ELF-1 (cell line): ENCODE measurements at places on chromosomes 11 and 22.

GRCh38 chr22:27571463-27572277, 229.9 kb downstream of the MN1 start:
- DNase-seq, result peak; percentile 17

DNA sequence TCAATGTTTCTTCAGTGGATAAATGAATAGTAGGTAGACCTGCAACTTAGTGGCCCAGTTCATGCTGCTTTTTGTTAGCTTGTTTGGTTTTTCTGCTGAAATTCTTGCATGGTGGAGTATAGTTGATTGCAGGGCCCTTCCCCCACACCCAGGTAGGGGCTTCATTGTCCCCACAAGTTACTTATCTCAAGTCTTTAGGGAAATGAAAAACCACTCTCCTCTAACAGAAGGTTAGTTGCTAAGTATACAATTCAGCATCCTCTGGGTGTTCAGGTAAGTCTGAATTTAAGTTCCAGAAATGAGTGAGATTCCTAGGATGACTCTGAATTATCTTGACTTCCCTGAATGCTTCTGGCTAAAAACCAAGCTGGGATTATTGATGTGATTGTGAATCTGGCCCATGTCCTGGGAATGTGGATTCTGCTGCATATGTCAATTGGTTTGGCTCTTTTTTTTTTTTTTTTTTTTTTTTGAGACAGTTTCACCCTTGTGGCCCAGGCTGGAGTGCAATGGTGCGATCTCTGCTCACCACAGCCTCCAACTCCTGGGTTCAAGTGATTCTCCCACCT, 40.3 kb downstream of the BCL2L13 start:
- no peak for DNase-seq

- no peak for DNase-seq
Observed at GRCh38 chr11:131418189-131418588, 47.8 kb downstream of the NTM start.

DNA sequence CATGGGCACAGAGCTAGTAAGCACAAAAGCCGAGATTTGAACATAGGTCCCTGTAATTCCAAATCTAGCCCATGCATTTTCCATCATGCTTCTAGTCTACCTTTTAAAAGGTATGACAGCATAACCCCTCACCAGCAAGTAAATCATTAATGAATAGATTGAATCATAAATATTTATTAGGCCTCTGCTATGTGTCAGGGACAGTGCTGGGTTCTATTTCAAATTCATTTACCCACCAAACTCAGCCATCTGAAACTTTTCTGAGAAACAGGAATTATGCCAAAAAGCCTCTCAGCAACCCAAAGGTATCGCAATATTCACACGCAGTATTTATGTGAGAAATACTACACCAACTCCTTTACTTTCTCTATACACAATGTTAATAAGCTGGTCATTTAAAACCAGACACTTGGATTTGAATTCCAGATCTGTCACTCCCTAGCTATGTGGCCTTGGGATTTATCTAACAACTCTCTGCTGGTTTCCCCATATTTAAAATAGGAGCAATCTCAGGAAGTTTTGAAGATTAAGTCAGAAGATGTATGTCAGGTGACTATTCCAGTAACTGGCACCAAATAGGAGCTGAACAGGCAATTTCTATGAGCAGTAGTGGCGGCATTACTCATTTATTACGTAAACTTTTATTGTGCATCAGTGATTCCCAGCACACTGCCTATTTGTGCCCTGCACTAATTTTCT, 191.4 kb downstream of the TENM4 start:
- no peak for DNase-seq

DNA sequence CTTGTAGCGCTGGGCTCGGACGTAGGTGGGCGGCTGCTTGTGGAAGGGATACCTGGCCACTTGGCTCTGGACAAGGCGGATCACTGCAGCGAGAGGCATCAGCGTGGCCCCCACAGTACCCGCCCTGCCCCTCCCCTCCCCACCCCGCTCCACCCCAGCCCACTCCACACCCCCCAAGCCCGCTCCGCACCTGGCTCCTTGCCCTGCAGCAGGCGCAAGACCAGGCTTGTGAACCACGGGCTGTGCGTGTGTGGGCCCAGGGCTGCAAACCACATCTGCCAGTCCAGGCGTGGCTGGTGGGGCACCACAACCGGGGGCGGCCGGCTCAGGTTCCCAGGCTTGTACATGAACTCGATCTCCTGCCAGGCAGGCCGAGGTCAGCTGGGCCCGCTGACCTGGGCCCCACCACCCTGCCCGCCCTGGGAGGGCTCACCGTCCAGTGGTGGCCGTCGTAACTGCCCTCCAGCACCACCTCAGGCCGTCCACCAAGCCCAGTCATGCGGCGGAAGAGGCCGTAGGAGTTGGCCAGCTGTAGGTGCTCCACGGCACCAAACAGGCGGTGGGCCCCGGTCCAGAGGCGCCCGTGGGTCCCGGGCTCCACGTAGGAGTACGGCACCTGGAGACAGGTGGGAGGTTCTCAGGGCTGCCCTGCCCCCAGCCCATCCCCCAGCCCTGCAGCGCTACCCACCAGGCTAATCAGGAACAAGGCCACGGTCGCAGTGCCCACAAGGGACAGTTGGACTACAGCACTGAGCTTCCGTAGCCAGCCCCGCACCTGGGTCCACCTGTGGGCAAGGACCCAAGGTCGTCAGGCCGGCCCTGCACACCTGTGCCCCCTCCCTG, 2.9 kb downstream of the LMF2 start:
- DNase-seq, result no peak

- no peak for DNase-seq
Observed at GRCh38 chr22:34067031-34067430, 146.8 kb upstream of the LARGE1 start.

DNA sequence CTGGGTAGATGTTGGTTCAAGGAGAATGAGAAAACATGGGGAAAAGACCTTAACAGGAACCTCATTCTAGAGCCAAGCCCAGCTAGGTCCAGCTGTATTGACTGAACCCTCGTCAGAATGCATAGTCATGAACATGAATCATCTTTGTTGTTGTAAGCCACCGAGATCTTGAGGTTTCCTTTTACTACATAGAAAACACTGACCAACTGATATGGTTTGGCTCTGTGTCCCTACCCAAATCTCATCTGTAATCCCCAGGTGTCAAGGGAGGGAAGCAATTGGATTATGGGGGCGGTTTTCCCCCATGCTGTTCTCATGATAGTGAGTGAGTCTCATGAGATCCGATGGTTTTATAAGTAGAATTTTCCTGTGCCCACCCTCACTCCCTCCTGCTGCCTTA, 19.4 kb upstream of the PHOX2A start:
- DNase-seq, result no peak

DNA sequence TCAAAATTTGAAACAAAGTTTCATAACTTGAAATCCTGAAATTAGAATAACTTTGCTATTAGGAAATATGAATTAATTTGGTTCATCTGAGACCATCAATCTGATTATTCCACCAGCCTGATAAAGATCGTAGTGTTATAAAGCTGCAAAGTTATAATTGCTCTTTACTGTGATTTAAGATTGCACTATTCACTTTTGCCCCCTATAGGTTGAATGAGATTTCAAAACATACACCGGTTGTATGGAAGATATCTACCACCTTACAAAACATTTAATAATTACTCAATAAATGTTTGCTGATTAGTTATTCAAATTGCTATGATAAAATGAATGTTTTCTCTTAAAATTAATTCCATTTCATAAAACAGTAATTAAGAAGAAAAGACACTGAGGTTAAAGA, 26.1 kb downstream of the APIP start:
- DNase-seq, result no peak

DNA sequence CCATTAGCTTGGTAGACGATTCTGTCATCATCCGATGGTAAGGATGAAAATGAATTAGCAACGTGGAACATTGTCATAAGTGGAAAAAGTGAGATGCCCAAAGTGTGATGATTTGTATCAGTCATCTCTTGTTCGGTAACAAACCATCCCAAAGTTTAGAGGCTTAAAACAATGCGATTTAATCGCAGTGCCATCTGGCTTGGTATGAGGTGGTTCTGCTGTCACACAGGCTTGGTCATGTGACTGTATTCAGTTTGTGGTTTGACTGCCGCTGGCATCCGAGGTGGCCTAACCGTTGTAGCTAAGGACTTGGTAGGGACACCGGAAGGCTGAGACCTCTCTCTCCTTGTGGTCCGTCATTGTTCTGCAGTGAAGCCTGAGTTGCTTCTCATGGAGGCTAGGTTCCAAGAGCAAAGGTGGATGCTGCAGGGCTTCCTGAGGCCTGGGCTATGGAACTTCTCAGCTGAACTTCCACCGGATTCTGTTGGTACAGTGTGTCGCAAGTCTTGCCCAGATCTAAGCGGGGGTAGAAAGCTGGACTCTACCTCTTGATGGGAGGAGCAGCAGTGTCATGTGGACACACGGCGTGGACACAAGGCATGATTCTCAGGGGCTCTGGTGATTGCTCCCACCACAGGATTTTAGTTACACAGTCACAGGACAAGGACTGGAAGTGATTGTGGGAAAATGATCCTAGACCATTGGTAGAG, 36.3 kb downstream of the BCR start:
- no peak for DNase-seq

GRCh38 chr11:62081378-62082291, 42.2 kb upstream of the INCENP start:
- peak; percentile 78 for DNase-seq

DNA sequence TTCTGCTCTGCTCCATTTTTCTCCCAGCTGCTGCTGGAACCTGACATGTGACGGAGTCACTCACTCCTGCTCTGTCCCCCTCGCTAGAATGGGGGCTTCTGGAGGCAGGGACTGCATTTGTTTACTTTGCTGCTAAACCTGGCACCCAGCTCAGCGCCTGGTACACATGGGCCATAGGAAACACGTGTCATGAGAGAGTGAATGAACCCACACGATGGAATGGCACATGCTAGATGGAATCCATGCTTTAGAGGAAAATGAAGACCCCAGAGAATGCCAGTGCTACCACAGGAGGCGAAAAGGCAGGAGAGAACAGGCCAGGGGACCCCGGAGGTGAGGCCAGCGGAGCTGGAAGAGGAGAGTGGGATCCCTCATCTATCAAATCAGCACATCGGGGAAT, 160.9 kb downstream of the MPPED1 start:
- no peak for DNase-seq

DNA sequence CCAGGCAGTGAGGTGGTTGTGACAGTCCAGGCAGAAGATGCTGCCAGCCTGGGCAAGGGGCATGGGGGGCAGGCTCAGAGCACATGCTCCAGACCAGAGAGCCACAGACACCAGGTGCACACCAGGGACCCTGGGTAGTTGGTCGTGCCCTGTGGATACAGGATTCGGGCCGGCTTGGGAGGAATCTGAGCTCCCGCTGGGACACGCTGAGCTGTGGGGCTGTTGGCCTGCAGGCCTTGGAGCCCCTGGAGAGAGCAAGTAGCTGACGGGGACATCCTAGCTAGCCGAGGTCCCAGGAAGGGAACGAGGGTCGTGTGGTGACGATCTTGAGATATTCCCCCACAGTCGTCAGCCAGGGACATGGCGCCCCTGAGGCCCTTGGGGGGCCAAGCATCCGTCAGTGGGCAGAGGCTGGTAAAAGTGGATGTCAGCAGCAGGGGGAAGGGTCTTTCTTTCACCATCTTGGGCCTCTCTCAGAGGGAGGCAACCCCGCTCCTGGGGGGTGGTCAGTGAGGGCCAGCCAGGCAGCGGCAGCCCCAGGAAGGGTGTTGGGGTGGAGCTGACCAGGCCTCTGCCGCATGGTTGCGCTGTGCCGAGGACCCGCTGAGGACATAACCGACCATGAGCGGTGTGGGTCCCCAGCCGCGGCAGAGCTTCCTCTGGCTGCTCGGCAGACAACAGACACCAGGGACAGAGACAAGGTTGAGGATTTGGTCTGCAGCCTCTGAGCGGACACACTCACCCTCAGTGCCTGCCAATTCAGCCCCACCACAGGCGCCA, 44.0 kb downstream of the CDKN1C start:
- no peak for DNase-seq

DNA sequence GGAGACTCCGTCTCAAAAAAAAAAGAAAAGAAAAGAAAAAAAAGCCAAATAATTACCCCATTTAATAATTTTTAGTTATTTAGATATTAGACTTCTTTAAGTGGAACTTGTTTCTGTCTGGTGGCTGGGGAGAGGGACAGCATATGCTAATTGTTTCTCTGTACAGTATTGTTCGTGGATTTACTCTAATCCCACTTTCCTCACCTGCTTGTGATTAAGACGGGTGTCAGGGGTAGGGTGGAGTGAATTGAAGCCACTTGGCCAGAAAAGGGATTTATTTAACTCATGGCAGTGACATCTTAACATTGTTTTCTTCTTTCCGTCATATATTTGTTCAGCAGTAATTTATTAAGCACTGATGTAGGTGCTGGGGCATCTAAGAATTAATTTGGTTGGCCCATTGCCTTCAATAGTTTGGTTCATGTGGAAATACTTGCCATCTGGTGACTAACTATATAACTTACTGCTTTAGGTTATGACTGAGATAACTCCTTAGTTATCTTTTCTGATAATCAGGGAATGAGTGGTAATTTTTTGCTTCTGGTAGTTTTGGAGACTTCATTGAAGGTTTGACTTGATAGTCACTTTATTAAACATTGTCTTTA, 4.6 kb downstream of the TNRC6B start:
- DNase-seq, result no peak

- DNase-seq, result no peak
Observed at GRCh38 chr11:17786824-17787525, 52.4 kb downstream of the KCNC1 start.

DNA sequence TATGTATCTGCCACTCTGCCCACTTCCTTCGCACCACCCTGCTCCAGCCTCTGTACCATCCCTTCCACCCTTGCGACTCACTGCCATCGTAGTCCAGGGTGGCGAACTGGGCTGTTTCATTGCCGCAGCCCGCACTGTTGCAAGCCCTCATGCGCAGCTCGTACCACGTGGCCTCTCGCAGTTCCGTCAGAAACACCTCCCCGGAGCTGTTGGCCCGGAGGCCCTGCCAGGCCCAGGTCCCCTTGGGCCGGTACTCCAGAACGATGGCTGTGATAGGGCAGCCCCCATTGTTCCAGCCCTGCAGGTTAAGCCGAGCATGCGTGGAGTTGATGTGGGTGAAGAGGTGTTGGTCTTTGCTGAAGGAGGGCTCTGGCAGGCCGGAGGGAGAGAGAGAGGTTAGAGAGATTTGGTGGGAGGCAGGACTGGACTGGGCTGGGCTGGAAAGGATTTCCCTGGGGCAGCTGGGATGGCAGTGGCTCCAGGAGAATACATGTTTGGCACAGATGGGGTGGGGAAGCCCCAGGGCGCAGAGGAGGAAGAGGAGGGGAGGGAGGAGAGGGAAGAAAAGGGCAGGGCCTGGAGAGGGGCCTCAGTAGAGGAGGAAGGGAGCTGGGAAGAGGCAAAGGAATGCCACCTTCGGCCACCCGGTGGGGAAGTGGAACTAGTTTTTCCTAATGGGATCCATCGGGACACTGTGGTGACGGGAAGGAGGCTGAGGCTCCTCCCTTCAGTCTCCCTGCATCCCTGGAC, 109.6 kb downstream of the CEP164 start:
- DNase-seq, result no peak

GRCh38 chr22:46612904-46613605, 7.1 kb upstream of the GRAMD4 start:
- DNase-seq, result no peak

GRCh38 chr11:27526535-27526934, 20.0 kb upstream of the LIN7C start:
- no peak for DNase-seq

- DNase-seq, result no peak
Observed at GRCh38 chr11:35584321-35584720, 33.9 kb upstream of the FJX1 start.
